Heart left ventricle (tissue), 16 donors: ENCODE measurements at places on chromosomes 2 and 18. TPM values are rescaled to one million over a fixed set of nuclear protein-coding genes. Genes with fewer than 3 reads are reported as not detected.

DNA sequence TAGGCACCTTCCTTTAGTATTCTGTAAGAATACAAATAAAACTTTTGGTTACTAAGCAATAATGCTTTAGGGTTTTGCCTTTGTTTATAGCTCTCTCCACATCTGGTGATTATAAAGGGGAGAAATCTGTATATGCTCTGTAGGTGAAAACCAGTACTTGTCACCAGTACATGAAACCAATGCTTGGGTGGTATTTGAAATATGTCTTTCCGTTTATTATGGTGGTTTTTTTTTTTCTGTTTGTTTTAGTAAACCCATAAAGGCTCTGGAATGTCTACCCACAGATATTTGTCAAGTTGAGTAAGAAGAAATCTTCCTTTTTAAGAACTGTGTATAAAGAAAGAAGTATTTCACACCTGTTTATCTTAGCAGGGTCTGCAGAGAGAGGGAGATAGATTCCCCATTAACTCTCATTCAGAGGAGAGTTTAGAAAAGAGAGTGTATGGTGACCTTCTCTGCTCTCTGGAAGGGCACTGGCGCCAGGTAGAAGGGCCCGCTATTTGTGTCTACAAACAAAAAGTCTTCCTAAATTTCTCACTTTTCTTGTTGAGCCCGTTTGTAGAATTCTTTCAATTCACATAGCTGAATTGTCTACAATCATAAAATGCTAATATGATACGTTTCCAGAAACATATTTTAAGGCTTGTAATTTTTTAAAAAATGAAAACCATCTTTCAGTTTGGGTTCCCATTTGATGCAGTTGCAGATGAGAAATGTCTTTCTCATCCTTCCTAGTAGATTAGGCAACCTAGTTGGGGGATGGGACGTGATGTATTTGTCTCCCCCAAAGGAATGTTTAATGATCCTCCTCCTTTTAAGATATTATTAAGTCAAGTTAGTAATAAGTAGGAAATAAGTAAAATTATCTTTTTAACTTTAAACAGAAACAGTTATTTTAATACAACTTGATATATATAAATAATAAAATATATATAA, 33.9 kb downstream of the MAP3K20 start:
- no peak for DNase-seq

DNA sequence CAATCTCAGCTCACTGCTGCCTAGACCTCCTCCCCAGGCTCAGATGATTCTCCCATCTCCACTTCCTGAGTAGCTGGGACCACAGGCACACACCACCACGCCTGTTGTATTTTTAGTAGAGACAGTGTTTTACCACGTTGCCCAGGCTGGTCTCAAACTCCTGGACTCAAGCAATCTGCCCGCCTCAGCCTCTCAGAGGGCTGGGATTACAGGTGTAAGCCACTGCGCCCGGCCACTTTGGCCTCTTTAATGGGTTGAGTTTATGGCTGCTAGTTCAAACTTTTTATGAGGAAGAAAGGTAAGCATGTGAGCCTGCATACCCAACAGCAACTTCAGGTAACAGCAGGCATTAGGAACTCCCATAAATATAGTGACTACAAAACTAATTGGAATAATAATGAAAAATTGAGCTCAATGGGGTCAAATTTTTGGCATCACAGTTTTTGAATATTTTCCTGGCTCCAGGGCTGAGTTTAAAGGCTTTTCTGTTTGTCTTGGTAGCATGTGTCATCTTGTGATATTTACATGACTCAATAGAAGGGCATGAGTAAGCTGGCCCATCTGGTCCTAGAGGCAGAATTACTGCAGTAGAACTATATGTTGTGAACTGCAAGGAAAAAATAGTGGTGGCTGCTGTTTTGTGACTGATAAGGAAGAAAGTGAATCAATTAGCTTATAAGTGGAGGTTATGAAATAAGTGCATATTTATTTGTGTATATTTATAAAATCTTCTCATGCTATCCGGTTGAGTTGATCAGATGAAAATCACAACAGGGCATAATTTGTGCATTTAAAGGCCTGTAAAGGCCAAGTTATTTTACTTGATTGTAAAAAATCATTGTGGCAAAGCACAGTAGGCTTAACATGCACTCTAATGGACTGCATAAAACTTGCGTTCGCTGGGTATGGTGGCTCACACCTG, 24.8 kb downstream of the GALM start:
- DNase-seq, result no peak

DNA sequence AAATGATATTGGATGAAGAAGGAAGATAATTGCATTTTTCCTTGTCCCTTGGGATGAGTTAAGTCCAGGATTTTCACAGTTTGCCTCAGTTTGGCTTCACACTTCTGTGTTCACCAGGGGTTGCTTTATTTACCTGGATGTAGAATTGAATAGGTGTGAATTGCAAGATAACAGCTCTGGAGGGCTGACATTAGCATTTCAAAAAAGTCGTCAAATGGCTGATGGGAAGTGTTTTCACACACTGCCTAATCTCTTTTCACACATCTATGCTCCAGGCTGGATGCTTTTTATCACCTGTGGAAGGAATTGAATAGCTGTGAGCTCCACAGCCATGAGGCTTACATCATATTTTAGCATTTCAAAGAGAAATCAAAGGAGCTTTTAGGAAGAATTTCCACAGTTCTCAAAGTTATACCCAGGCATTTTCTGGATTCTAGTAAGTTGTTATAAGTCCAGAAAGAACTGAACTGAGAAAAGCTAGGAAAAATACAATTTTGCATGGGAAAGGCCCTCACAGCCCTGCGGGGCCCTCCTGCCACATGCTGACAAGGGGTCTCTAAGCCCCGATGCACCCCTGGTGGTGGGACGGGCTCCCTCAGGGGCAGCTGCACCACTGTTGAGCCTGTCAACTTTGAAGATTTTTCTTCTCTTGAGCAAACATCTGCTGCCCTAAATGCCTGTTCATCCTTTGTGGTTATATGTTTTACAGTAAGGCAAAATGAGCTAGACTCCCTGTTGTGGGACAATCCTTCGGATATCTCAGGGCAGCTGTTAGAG, 43.9 kb downstream of the TEX51 start:
- no peak for DNase-seq

The CYRIA gene
- 4.2 TPM for total RNA-seq

- no peak for DNase-seq
These were observed 135.4 kb downstream of the LAMA3 start for GRCh38 chr18:23824669-23825068.
